SK-N-SH (cell line): ENCODE measurements at places on chromosomes 6 and 20. TPM values are rescaled to one million over a fixed set of nuclear protein-coding genes. Genes with fewer than 3 reads are reported as not detected.

NOX3 gene
- 0.02 TPM in 1 of 2 replicates, not detected in the other for polyA plus RNA-seq

HCRTR2 gene
- not detected in 2 replicates for polyA plus RNA-seq

DNA sequence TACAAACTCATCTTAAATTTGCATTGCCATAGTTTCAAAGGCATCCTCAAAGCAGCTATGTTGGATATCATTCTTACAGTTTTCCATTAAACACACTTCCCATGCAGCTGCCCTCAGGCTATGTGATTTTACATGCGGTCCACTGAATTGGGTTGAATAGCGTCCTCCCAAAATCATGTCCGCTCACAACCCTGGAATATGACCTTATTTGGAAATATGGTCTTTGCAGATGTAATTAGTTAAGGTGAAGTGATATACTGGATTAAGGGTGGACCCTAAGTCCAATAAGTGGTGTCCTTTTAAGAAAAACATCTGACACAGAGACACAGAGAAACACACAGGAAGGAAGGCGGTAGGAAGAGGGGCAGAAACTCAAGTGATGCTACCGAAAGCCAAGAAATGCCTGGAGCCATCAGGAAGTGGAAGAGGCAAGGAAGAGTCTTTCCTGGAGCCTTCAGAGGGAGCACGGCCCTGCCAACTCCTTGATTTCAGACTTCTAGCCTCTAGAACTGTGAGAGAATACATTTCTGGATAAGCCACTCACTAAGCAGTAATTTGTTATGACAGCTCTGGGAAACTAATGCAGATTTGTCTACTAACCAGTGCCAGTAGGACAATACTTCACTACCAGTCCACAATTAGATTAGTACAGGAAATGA is 42.7 kb upstream of the NHSL1 start:
- no peak for DNase-seq
- H3K27me3 ChIP-seq = peaks cover 23% of the 10 kb centered on the region
- no peaks in the 10 kb centered on the region for H3K36me3 ChIP-seq

GRCh38 chr6:133834472-133835170 is 54.3 kb upstream of the TCF21 start:
- no peak overlapping the region for H3K4me3 ChIP-seq
- no peak for DNase-seq
- peaks cover 31% of the 10 kb centered on the region for H3K27me3 ChIP-seq
- no peaks in the 10 kb centered on the region; the same call in 1 of the 2 replicates for H3K4me1 ChIP-seq
- H3K36me3 ChIP-seq = no peaks in the 10 kb centered on the region
